ENCODE measurements at places on chromosomes 13 and 19.
A peak's percentile ranks its signal among the peaks of the same experiment; 100 is the strongest.

DNA sequence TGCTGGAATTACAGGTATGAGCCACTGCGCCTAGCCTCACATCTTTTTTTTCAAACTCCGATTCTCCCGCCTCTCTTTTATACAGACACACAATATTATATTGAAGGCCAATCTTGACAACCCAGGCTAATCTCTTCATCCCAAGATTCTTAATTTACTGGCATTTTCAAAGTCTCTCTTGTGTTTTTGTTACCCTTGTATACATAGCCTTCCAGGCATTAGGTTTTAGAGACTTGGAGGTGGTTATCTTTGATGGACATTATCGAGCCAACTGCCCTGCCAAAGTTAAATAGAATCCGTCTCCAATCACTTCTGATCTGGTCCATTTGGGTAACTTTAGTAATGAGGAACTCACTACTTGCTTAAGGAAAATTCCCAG lies 14.4 kb upstream of the CYP2A7 start:
- no peak for DNase-seq

GRCh38 chr13:40485611-40486517 lies 180.6 kb downstream of the FOXO1 start:
- DNase-seq: no peak

DNA sequence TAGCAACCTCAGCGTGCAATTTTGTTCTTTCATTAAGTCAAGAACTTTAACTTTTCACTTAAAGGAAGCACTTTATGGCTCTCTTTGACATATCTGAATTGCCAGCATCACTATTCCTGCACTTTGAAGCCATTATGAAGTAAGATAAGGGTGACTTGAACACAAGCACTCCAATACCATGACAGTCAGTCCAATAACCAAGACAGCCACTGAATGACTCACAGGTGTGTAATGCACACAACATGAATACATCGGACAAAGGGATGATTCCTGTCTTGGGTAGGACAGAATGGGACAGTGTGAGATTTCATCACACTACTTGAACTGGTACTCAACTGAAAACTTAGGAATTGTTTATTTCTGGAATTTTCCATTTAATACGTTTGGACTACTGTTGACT lies 233.7 kb upstream of the IPO5 start:
- no peak for DNase-seq

- no peak for DNase-seq
Measured at GRCh38 chr13:90447734-90448101, 899.8 kb upstream of the MIR17HG start.

DNA sequence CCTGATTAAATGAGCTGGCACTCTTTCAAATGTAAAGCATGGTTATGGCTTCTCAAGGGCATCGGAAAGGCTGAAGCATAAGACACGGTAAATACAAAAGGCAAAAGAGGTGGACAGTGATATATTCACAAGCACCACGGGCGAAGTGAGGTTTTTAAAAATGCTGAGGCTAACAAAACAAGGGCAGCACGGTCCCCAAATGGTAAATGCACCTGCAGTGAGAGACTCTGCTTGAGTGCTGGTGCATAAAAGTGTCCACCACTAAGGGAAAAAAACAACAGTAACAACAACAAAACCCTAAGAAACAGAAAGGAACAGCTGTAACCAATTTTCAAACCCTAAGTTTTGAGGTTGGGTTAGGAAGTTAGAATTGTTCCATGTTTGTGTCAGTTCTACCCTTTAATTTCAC lies 234.9 kb downstream of the PCDH9 start:
- DNase-seq: no peak

GRCh38 chr13:99467764-99468163 lies 33.5 kb upstream of the TM9SF2 start:
- no peak for DNase-seq

DNA sequence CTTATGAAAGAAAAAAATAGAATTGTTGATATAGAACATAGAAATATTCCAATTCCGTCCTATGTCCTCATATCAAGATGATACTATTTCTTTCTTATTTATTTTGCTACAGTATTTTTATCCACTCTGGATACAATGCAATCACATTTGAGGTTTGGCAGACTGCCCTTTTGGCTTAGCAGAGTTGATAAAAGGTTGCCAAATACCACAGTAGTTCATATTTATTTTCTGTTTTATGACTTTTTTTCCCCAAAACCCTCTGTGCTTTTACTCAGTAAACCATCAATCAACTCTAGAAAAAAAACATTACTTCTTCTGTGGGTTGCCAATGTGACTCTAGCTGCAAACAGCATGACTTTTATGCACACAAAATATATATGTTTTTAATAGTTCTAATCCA lies 424.5 kb downstream of the PCDH9 start:
- DNase-seq: no peak

GRCh38 chr19:43784981-43785808 lies 4.4 kb upstream of the KCNN4 start:
- peak; percentile 65 for DNase-seq

DNA sequence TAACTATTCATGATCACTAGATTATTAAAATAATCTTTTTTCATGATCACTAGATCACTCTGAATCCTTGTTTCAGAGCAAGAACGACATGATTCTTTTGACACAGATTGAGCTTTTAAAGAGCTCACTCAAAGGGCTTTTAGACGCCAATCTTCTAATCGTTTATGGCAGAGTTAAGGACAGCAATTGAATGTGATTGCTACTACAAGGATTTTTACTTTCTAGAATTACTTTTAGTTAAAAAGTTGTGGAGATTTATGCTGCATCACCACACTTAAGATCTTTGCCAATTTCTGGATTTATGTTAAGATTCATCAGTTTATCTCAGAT lies 1.3 kb downstream of the EXOSC8 start:
- no peak for DNase-seq

GRCh38 chr13:63855457-63856118 lies 2439.9 kb upstream of the PCDH20 start:
- DNase-seq: no peak

DNA sequence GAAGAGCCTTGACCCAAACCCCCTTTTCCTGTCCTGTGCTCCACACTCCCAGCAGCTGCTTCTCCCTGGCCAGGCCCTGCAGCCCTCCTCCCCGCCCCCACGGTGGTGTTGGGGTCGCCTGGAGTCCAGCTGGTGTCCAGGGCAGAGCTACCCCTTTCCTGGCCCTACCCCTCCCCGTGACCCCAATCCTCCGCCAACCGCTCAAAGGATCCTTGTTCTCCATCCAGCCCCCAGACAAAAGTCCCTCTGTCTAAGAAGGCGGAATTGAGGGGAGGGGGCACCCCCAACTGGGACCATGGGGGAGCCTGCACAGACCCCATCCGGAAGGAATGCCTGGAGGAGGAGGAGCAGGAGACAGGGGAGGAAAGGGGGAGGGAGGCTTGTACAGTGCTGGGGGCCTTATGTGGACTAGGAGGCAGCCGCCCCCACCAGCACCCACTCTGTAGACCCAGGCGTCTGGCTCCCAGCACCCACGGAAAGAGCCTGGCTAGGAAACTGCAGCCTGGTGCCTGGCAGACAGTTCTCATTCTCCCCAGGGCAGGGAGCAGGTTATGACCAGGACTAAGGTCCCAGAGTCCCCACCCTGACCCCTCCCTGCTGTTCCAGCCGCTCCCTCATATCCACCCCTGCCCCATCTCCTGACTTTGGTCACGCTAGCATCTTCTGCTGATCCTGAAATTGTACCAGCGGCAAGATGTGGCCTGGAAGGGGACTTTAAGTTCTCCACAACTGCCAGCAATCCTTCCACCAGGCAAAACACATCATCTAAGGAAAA lies at the start of gene FXYD3:
Gene FXYD3, plus strand, starts transcription at position 647 of the 775 bp plus-strand sequence. CDS start 3,554 bp downstream, outside the sequence.
- DNase-seq: no peak

GRCh38 chr19:30682999-30683536 lies 310.9 kb downstream of the ZNF536 start:
- DNase-seq: peak; percentile 75

DNA sequence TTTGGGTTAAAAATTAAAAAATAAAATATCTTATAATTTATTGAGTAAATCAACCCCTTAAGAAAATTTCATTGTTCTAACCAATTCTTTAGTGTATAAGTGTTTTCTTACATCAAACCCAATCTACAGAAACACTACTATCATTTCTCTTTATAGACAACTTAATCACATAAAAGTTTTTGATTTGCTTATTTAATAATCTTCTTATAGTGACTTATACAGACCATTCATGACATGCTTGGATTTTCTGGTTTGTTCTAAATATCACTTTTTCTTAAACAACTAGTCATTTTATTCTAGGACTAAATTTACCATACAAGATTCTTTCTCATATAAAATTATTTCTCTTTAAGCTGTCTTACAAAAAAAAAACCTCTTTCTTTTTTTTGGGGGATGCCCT lies 27.3 kb upstream of the ZSCAN5A start:
- no peak for DNase-seq

- peak; percentile 99 for DNase-seq
Measured at GRCh38 chr19:7522072-7522922, at the start of gene MCOLN1. Gene MCOLN1 (plus strand): TSS chr19:7522624. CDS start chr19:7522751, 127 bp downstream.

- no peak for DNase-seq
Measured at GRCh38 chr19:38173291-38174041, 50.6 kb downstream of the DPF1 start.

DNA sequence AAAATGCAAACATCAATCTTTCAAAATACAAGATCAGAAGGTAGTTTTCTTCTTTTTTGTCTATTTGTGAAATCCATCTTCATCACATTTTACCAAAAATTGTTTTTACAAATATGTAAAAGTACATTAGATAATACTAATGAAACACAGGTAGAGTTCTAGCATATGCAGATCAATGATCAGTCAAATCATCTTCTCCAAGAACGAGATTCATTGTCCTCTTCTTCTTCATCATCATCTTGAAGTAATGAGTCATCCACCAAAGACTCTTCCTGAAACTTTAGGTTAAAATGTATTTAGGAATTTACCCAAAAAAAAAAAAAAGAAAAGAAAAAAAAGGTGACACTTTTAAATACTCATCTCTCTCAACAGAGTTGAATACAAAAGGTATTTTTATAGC lies 85.6 kb downstream of the RBM26 start:
- DNase-seq: no peak

DNA sequence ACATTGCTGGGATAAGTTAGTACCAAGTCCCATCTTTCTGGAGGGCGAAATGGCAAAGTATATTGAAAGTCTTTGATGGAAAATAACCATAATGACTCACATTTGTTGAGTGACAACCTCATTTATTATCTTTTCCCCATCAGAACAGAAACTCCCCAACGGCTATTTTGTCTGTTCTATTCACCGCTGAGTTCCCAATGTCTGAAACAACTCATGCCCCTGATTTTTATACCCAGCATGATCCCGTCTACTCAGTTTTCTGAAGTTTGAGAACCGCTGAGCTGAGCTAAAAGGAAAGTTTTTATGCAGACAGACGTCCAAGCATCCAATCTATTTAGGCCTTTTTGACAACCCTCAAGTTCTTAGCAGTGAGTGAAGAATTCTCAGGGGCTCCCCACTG lies 7.8 kb upstream of the TINCR start:
- DNase-seq: no peak

Data from breast epithelium (tissue), 4 donors.